ENCODE measurements at places on chromosomes 1 and 21. TPM values are rescaled to one million over a fixed set of nuclear protein-coding genes. Genes with fewer than 3 reads are reported as not detected.

DNA sequence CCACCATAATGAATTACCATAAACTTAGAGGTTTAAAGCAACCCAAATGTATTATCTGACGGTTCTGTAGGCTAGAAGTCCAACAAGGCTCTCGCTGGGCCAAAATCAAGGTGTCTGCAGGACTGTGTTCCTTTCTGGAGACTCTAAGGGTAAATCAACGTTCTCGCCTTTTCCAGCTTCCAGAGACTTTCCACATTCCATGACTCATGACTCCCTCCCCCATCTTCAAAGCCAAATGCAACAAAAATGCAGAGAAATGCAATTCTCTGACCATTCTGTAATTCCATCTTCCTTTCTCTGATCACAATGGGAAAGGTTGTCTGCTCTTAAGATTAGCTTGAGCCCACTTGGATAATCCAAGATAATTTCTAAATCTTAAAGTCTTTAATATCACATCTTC, 287.1 kb downstream of the LTN1 start:
- no peak for DNase-seq

DNA sequence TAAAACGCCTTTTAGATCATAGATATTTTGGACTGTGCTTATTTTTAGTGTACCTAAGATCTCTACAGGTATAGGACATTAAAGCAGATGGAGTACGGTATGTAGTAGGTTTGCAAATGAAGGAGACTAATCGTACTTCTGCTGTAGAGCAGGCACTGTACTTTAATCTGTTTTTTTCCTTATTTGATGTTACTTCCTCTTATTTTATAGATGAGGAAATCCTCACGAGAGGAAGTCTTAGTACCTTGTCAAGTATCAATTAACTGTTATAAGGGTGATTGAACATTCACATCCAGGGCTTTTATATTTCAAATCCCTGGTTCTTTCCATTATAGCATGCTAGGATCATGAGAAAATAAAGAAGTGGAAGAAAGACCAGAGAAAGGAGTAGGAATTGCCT, 41.1 kb downstream of the CACHD1 start:
- no peak for DNase-seq

- DNase-seq = no peak
Observed at GRCh38 chr1:59366346-59366745, 69.5 kb downstream of the FGGY start.

DNA sequence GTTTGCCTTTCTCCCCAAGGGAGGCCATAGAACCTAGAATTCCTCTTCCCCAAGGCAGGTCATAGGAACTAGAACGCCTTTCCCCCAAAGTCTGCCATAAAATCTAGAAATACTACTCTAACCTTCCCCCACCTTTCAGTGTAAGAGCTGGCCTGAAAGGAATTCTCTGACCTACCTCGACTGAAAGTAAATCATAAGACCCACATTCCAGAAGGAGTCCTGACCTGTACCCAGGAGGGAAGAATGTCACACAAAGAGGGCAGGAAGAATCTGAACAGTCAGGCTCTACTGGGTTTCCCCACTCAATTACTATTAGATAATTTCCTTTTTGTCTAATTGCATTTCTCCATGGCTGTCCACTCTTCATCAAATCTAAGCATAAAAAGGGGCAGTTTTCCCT, 5.7 kb upstream of the ATG4C start:
- DNase-seq = no peak

- no peak for DNase-seq
Observed at GRCh38 chr21:39016740-39017315, 166.4 kb downstream of the PSMG1 start.

DNA sequence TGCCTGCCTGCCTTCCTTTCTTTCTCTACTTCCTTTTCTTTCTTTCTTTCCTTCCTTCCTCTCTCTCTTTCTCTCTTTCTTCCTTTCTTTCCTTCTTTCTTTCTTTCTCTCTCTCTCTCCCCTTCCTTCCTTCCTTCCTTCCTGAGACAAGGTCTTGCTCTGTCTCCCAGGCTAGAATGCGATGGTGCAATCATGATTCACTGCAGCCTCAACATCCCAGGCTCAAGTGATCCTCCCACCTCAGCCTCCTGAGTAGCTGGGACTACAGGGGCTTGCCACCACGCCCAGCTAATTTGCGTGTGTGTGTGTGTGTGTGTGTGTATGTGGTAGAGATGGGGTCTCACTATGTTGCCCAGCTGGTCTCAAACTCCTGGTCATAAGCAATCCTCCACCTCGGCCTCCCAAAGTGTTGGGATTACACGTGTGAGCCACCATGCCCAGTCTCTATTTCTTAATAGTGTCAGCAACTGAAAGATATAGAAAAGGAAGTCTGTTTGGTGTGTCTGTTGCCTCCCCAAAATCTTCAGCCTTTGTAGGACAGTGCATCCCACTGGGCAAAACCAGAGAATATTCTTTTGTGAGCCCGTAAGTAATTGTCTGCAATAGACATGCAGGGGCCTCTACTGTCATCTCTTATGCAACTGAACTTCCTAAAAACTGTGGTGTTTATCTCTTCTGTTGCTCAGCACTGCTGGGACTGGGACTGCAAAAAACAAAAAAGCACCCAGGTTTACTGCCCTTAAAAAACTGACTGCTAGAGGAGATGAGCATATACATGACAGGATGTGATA, 20.9 kb upstream of the RAB4A start:
- no peak for DNase-seq

DNA sequence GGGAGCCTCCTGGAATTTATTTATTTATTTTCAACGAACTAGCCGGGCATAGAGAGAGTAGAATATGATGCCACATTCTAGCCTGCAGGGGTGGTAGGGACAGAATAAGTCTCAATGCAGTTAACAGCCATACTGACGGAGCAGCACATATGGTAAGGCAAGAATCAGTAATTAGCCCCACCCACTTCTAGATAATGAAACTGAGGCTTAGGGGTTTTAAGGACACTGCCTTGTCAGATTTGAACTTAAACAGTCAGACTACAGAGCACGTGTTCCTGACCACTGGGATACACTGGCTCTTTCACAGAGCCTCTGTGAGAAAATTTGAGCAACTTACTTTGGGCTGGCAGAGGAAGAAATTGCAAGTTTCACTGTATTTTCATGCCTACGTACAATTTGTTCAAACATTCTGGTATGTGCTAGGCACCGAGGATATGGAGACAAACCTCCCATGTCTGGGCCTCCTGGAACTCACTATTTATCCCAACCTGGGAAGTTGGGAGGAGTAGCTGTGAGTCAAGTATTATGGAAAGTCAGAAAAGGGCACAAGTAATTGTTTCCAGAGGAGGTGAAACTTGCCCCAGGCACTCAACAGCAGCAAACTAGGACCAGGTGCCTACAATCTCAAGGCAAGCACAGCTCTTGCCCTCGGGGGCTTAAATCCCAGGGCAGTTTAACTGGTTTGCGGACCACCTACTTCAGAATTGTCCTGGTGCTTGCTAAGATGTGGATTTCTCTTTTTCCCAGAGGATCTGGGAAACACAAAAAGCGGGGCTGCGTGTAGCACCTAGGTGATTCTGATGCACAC, 1.6 kb upstream of the CLIC4 start:
- DNase-seq = no peak

DNA sequence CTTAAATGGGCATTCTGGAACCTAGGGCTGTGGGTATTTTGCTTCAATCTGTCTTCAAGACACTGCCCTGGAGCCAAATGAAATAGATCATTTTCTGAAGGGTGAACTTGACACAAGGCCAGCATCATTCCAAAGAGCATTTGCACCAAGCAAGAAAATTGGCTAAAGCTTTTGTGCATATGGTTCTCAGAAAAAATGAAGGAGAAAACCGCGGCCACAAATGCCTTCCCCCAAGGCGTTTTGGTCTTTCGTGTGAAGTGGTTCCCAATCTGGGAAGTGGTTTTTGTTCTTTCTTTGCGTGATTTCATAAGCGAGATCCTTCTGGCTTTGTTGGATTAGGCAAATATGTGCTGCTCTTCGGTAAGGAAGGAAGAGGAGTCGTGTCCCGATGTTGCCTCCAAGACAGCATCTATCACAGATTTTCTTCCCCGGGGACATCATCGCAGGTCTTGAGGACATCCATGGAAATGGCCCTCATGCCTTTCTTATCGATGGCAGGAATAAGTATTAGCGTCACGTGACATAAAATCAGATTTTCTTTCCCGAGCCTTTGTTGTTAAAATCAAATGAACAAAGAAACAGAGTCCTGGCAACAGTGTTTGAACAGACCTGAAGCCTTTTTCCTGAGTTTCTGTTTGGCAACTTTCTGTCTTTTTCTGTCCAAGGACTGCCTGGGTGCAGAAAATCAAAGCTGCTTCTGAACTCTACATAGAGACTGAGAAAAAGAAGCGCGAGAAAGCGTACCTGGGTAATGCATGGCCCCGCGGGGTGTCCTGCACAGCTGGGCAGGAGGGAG, 31.0 kb downstream of the ATP5PO start:
- DNase-seq = no peak

- DNase-seq = no peak
Observed at GRCh38 chr1:170194451-170194850, 48.7 kb downstream of the NTMT2 start.

GRCh38 chr1:206000641-206001339, 2.4 kb downstream of the RAB7B start:
- DNase-seq = no peak

The LENEP gene
- 1.3 TPM for total RNA-seq

The TRPM2 gene
- 0.28 TPM for total RNA-seq

The TSEN15 gene
- 28.2 TPM for total RNA-seq
